ENCODE measurements at places on chromosomes 12 and 14.
A peak's percentile ranks its signal among the peaks of the same experiment; 100 is the strongest.

DNA sequence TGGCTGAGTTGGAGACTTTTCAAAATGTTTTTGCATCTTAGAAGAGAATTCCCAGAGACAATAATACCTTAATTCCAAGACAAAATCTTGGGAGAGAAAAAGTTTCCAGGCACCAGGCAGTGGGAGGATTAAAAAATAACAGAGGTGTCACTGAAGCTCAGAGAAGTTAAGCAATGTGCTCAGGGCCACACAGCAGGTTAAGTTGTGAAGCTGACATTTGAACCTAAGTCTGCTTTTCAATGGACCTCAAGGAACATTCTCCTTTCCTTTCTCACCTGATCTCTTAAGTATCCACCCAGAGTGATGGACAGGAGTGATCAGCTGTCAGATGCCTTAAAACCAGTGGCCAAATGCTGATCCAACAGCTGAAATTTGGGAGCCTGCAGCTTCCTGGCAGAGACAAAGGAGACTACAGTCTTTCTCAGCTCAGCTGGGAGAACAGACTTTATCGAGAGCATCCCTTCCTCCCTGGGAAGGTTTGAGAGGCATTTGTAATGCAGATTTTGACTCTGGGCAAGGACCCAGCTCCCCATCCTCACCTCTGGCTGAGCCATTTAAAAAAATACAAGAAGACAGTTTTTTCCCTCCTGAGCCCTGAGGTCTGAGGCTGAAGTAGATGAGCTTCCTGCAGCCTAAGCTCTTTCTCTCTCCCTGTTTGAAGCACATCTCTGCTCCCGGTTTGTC is 174.9 kb upstream of the RPH3A start:
- DNase-seq: no peak

DNA sequence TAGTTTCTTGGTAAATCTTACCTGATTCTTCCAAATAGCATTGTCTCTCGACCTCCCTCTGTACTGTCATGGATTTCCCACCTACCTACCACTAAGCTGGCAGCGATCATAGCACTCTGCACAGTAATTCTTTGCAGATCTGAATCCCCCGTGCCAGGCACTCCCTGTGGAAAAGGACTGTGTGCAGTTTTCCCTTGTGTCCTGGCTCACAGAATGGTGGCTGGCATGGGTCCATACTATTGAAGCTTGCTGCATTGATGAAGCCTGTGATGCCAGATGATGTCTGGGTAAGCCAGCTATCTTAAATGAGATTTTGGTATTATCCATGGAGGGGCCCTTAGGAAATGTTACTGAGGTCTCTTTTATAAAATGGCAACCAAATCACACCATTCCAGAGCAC is 135.7 kb downstream of the RPAP3 start:
- no peak for DNase-seq

DNA sequence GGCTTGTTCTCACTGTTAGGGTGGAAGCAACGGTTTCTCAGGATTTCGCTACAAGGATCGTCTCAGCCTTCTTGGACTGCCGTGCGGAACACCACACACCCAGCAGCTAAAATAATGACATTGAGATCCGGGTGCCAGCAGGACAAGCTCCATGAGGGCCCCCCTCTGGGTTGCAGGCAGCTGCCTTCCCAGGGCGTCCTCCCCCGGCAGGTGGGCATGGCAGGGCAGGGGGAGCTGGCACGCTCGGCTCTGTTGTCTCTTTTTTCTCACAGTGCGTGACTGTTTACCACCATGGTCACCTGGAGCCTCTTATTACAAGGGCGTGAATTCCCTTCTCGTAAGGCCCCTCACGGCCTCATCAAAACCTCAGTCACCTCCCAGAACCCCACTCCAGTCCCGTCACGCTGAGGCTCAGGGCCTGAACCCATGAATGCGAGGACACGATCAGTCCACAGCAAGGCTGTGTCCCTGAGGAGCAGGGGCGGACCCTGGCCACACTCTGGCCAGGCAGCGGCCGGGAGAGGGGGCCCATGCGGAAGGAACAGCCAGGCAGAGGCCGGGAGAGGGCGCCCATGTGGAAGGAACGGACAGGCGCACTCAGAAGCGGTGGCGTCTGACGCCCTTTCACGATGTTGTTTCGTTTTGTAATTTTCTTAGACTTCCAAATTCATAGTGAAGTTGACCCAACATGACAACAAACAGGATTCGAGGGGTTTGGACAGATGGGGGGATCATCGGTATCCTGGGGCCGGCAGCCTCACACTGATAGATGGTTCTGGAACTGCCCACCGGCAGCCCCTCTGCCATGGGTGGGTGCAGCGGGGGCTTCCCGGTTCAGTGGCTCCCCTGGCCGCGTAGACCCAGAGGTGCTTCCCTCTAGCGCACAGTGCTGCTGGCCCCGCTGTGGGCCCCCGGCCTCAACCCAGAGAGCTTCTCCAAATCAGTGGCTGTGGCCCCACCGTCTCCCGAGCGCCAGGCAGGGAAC is 10.0 kb downstream of the LRCOL1 start:
- peak; percentile 36 for DNase-seq

GRCh38 chr14:76271041-76271755 is 104.7 kb upstream of the ESRRB start:
- DNase-seq: no peak

DNA sequence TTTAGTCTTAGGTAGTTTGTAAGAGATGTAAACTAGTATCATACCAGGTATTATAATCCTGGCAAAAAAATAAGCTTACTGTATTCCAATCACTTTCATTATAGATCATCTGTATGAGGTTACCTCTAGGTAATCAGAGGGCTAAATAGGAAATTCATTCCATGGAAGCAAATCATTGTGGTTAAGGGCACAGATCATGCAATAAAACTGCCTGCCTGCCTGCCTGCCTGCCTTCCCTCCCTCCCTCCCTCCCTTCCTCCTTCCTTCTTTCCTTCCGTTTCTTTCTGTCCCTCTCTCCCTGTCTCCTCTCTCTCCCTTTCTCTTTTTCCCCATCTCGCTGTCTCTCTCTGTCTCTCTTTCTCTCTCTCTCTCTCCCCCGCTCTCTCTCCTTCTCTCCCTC is 3.2 kb upstream of the CLEC9A start:
- no peak for DNase-seq

GRCh38 chr14:73916324-73916723 is 29.7 kb downstream of the ZNF410 start:
- DNase-seq: no peak

- no peak for DNase-seq
Observed at GRCh38 chr12:107415071-107415470, 270.5 kb upstream of the PWP1 start.

DNA sequence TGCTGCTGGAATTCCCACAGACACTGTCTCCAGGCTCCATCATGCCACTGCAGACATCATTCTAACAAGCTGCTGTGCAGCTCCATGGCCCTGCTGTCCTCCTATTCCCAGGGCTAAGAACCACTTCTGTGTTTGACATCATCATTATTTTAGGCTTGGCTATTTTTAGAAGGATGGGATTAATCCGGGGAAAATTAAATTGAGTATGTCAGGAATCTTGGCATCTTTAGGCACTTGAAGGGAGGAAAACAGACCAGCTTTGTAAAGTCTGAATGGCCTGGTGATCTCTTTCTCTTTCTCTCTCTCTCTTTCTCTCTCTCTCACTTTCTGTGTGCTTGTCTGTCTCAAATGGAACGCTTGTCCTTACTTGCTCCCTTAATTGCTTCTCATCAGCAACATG is 568.3 kb upstream of the FLRT2 start:
- DNase-seq: no peak

DNA sequence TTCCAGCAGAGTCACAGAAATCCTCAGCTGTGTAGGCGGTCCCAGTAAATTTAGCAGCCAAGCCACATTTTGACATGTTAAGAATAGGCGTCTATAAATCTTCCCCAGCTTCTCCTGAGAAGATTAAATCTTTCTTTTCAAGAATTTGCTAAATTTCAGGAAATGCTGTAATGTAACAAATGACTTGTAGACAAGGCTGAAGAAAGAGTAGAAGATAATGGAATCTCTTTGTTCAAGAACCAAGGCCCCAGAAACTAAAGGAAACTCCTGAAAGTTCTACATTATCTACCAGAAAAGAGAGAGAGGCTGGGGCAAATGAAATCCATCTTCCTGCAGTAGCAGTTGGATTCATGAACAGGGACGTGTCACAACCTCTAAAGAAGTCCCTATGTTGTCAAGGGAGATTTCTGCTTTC is 760.3 kb downstream of the NOVA1 start:
- no peak for DNase-seq

GRCh38 chr12:131833896-131834641 is 5.9 kb downstream of the MMP17 start:
- no peak for DNase-seq

DNA sequence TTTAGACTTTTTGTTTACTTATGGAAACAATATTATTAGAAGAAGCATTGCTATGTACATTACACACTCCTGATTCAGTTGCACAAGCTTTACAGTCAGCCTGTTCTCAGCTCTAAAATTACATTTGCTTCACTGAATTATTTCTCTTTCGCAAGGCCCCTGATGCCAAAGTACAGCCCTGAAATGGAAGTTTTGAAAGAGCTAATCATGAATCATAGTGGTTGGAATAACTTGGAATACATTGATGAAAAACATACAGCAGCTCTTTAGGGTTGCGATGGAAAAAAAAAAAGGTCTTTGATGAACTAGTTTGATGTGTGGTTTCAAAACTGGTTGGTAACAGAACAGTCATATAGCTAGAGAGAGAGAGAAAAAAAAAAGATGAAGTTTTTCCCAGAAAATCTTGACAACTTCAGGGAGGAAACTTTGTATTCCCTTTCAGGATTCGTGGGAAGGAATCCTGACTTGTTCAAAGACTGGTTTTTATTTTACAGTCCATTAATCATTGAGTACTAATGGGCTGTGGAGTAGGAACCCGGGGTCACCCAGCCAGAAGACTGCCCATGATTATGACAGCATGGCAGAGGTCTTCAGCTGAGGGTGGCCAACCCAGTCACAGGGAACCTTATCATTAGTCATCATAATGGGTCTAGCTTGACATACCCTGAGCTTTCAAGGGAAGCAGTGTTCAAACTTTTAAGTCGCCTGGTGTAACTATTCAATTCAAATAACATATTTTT is 460.1 kb downstream of the NAV3 start:
- DNase-seq: no peak

DNA sequence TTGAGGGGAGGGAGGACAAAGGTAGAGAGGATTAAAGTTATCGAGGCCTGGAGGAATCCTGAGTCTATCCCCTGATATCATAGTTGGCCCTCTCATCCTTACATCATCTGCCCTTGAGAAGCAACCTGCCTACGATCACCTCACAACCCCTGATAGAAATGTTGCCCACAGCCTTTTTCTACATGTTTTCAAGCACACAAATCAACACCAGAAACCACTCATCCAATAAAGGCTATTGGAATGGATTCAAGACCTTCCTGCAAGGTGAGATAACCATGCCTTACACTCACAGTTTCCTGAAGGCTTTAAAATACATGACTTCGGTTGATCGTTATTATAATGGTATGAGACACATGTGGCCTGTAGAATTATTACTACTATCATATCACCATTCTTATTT is 175.7 kb upstream of the EGLN3 start:
- no peak for DNase-seq

GRCh38 chr12:115380546-115381120 is 696.7 kb upstream of the TBX3 start:
- DNase-seq: no peak

- no peak for DNase-seq
Observed at GRCh38 chr12:122918827-122919226, 22.9 kb upstream of the VPS37B start.

DNA sequence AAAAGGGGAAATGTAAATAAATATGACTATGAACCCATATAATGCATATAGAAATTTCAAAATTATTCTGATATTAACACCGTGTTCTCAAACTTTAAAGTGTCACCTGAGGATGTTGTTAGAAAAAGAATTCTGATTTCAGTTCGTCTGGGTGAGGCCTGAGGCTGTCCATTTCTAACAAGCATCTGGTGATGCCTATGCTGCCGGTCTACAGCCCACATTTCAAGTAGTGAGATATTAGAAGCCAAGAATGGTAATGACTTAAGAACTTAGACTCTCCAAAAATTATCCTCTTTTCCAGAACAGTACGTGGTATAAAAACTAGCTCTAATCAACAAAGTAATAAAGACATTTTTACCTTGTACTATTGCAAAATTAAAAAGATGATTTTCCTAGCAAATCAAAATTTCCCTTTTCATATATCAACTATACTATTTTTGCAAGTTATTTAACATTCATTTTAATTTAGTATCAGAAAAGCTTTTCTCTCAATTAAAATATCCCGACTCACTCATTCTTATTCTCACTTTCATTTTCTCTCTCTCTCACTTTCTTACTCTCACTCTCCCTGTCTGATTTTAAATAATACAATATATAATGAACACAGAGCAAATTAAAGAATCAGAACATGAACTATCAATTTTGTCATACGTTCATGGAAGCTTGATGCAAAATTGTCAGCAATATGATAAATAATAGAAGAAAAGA is 35.0 kb downstream of the PIK3C2G start:
- no peak for DNase-seq

DNA sequence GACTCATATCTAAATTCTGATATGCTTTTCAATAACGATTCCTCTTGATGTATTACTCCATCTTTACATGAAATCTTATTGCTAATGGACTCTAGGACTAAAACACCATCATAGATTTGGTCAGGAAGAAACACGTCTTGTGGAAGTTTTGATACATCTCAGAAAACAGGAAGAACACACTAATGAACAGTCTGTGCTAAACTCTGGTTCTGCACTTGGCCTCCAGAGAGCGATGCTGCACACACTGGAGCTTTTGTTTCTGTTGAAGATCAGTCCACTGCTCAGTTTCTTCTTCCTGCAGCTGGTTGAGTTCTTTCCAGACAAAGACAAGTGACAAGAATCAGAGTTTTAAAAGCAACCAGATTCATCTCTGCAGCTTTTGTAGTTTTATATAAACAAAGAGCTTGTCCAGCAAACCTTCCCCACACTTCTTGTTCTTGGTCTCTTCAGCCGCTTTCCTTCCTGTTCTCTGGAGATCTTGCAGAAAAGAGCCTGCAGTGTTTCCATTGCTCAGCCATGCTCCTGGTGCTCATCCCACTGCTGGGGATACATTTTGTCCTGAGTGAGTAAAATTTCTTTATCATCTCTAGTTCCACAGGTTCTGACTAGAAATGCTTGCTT is 229.1 kb upstream of the OR4E1 start:
- DNase-seq: peak; percentile 40

DNA sequence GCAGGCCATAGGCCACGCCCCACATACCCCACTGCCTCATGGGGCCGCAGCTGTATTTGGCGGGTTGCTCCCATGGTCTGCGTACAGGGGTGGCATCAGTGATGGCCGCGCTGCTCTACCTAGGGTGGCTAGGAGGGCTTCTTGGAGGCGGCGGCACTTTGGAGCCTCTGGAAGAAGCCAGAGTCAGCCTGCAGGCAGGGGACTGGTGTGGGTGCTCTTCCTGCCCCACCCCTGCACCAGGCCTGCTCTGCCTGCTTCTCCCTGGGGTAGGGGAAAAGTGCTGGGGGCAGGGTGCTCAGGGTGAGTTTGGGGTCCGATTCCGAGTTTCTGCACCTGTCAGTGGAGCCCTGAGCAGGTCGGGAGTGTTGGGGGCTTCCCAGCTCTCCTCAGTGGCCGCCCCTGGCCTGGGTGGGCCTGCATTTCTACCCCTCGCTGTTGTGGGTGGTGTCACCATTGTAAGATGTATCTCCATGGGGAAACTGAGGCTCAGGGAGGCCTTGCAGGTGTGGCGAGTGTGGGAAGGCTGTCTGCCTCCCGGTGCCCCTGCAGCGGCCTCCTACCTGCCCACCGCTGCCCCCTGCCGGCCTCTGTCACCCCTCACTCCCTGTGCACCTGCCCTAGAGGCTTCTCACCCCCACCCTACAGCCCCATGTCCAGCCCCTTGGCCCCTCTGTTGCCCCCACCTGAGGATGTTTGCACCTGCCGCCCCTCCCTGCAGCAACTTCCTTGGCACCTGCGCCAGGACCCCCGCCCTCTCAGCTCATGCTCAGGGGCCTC is 5.5 kb downstream of the CEP170B start:
- DNase-seq: peak; percentile 53

- DNase-seq: no peak
Observed at GRCh38 chr14:50530358-50530757, 2.0 kb downstream of the MAP4K5 start.
